ENCODE measurements at places on chromosomes 12 and 14.

- DNase-seq = no peak
Observed at GRCh38 chr12:54357506-54358190, 6.6 kb downstream of the GPR84 start.

DNA sequence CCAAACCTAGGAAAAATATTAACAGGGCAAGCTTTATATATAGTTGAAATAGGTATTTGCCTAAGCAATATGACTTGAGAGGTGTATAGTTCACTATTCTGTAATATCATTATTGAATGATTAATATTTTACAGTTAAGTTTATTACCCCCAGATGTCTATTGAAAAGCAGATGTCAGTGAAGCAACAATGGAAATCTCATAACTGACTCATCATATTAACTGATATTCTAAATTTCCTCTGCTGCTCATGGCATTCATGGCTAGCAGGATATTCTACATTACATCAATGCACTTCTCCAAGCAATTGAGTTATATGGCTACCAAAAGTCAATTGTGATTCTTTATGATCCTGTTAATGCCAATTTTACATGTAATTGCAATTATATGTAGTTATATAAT, 9.7 kb upstream of the MAGOHB start:
- no peak for DNase-seq

- no peak for DNase-seq
Observed at GRCh38 chr14:54577494-54577893, 10.6 kb downstream of the SAMD4A start.

- DNase-seq = no peak
Observed at GRCh38 chr12:4269279-4269991, 4.1 kb upstream of the CCND2 start.

Data from keratinocyte (primary cell).